NCI-H345 (cell line): ENCODE measurements at places on chromosomes 2 and 18.

GRCh38 chr2:230765611-230766300 lies 53.1 kb downstream of the CAB39 start:
- DNase-seq = no peak

GRCh38 chr2:100980046-100980445 lies 22.0 kb upstream of the RPL31 start:
- DNase-seq = no peak

GRCh38 chr2:17252258-17252657 lies 266.0 kb downstream of the RAD51AP2 start:
- no peak for DNase-seq

DNA sequence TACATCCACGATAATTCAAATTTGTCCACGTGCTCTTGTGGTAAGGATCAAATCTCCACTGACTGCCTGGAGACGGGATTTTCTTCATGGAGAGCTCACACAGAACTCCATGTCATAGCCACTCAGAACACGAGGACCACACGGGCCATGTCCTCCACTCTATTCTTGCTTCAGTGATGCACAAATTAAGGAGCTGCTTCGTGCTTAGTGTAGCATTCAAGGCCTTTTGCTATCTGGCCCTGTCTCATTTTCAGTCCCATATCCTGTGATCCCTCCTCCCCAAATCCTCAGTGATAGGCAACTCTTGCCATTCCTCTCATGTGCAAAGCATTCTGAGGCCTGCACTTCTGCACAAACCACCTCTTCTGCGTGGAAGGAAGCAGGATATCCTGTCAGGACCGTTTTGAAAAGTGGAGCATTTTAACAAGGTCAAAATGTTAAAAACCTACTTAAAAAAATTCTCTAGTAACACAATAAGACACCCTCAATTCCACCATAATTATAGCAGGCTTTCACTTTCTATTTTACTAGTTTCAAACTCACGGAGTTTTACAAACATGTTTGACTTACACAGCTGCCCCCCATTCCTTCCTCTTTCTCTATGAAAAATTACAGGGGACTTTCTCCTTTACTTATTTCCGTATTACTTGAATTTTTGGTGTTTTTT lies 35.2 kb downstream of the ST3GAL5 start:
- no peak for DNase-seq

GRCh38 chr2:120317916-120318315 lies 28.0 kb upstream of the INHBB start:
- no peak for DNase-seq

DNA sequence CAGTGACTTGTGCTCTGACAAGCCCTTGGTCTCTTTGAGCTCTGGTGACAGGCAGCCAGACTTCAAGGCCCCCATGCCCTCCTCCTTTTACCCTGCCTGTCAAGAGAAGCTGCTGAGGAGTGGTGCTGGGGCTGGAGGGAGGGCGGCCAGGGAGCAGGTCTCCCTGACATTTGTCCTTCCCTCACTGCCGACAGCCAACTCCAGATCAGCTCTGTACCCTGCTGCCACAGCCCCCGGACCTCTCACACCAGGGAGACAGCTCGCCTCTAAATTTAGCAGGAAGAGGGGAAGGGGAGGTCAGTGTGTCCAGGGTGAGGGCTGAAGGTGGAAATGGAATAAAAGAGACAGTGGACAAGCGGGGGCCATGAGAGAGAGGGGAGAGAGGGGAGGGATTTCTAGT lies 155.8 kb downstream of the TDRD15 start:
- no peak for DNase-seq

DNA sequence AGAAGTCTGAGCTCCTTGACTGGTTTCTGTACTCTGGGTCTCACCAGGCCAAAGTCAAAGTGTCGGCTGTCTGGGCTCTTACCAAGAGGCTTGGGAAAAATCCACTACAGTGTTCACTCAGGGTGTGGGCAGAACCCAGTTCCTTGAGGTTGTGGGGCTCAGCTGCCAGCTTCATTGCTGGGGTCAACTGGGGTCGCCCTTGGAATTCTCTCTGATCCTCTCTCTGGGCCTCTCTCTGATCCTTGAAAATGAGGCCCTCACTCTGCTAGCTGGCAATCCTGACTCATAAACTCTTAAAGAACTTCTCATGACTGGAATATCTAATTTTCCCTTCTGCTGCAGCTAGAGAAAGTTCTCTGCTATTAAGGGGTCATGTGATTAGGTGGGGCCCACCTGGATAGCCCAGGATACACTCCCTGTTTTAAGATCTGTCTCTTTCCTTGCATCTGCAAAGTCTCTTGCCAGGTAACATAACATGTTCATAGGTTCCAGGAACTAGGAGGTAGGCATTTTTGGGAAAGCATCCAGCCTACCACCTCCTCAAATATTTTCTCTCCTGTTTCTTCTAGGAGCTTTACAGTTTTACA lies 66.3 kb downstream of the SP110 start:
- DNase-seq = no peak

DNA sequence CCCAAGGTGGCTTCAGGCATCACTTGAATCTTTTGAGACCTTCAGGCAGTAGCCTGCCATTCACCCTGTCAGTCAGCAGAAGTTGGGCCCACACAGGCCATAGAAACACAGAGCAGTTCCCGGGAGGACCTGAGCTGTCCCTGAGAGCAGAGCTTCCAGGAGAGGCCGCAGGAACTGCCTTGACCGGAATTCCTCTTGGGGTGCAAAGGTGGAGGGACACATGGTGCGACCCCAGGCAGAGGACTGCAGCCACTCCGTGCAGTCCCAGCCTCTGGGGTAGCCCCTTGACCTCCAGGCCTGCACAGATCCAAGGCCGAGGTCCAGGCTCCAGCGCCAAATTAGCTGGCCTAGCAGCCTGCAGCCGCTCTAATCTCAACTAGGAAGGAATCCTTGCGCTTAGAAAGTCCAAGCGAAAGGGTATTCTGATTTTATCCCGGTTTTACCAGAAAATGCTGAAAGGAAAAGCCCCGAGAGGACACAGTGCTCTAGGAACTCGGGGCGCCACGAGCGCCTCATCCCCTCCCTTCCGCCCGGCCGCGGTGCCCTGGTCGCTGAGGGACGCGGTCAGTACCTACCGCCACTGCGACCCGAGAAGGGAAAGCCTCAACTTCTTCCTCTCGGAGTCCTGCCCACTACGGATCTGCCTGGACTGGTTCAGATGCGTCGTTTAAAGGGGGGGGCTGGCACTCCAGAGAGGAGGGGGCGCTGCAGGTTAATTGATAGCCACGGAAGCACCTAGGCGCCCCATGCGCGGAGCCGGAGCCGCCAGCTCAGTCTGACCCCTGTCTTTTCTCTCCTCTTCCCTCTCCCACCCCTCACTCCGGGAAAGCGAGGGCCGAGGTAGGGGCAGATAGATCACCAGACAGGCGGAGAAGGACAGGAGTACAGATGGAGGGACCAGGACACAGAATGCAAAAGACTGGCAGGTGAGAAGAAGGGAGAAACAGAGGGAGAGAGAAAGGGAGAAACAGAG lies 5.4 kb downstream of the SIX2 start:
- no peak for DNase-seq

- DNase-seq = no peak
Observed at GRCh38 chr18:22253676-22254075, 84.3 kb downstream of the GATA6 start.

DNA sequence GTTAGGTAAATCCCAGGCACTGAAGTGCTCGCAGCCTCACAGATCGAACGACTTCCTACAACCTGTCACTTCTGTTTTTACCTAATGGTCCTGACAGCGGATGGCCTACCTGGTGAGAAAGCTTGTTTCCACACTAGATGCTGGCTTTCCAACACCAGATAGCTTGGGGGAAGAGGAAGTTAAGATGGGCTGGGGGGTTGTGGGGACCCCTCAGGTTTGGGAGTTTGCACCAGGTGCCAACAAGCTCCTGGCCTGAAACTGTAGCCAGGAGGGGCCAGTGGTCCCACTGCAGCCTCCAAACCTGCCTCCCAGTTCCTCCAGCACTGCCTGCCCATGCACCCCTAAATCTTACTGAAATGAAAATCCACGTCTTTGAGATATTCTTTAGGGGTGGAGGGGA lies 3.9 kb downstream of the TMEM185B start:
- DNase-seq = no peak
